Ovary (tissue), 10 donors: ENCODE measurements at places on chromosomes 2 and 18. TPM values are rescaled to one million over a fixed set of nuclear protein-coding genes. Genes with fewer than 3 reads are reported as not detected.

- no peak for DNase-seq
Measured at GRCh38 chr2:12597610-12598009, 119.1 kb upstream of the TRIB2 start.

DNA sequence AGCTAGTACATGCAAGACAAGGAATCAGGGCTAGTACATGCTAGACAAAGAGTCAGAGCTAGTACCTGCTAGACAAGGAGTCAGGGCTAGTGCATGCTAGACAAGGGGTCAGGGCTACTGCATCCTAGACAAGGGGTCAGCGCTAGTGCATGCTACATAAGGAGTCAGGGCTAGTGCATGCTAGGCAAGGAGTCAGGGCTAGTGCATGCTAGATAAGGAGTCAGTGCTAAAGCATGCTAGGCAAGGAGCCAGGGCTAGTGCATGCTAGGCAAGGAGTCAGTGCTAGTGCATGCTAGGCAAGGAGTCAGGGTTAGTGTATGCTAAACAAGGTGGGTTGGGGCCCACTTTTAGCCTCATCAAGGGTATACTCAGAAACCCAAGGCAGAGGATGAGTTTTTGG, 90.1 kb upstream of the FAM136A start:
- DNase-seq: no peak

- DNase-seq: no peak
Measured at GRCh38 chr2:48886919-48887318, 131.4 kb upstream of the LHCGR start.

GRCh38 chr18:79622004-79622403, 57.6 kb upstream of the CTDP1 start:
- no peak for DNase-seq

DNA sequence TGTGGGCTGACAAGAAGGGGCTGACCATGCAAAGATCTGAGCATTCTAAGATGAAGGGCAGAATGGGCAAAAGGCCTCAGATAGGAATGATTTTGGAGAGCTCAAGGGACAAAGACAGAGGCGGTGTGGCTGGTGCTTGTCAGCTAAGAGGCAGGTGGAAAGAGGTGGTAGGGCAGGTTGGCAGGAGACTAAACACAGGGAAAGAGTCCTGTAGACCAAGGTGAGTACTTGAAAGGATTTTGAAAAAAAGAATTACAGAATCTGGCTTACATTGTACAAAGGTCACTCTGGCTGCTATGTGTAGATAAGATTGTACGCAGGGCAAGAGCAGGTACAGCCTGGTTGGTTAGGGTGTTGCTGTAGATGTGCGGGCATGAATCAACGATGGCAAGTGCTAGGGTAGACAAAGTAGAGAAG, 50.6 kb downstream of the STK39 start:
- DNase-seq: no peak

DNA sequence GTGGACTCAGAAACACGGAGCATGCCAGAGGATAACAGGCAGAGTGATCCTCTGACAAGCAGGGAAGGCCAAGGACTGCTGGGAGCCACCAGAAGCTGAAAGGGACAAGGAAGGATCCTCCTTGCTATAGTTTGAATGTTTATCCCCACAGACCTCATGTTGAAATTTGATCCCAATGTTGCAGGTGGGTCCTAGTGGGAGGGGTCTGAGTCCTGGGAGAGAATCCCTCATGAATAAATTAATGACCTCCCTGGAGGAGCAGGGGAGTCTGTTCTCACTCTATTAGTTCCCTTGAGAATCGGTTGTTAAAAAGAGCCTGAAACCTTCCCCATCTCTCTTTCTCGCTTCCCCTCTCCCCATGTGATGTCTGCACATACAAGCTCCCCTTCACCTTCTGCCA, 124.4 kb downstream of the FBXO15 start:
- DNase-seq: no peak

SP3 gene
- 71.1 TPM for total RNA-seq

LDLRAD4 gene
- 31.6 TPM for total RNA-seq

TUBB8B gene
- not detected for total RNA-seq

DNMT3A gene
- 48.1 TPM for total RNA-seq
